ENCODE measurements at places on chromosomes 12 and 14.

GRCh38 chr14:103070971-103071542, 13.0 kb upstream of the LBHD2 start:
- no peak for DNase-seq

DNA sequence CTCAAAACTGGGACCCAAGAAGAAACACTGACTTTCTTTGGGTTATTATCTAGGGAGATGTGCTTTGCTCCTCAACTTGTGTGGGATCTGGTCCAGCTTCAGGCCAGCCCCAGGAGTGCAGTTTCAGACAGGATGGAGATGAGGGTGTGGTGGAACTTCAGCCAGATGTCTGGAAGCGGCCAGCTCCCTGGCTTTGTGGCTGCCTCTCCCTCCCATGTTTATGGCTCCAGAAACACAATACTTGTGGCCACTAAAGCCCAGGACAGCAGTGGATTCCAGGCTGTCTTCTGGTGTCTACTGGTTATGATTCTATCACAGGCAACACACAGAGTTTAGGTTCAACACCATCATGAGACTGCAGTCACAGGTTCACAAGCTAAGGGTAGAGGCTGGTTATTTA, 44.2 kb upstream of the EMP1 start:
- no peak for DNase-seq

DNA sequence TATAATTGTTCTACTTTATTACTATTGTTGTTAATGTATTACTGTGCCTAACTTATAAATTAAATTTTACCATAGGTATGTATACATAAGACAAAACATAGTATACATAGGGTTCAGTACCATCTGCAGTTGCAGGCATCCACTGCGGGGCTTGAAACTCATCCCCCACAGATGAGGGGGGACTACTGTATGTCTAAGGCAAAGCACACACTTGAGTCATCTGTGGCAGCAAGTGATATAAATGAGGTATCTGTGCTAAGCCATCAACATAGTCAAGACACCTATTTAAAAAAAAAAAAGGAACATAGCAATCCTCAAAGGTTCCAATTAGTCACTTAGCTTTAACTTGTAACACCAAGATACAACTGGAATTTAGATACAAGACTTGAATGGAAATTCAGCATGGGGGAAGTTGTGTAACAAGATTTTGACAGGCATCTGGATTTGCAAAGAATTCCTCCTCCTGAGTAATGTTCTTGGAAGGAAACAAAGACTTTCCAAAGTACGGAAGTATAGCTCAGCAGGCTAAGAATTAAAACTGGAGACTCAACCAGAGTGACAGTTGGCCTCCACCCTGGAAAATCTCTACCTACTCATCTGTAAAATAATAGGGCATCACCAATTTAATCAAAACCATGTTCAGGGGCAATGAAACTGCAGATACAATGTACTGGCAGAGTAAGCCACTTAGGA, 14.9 kb downstream of the DCAF5 start:
- DNase-seq = no peak

GRCh38 chr14:63276016-63276415, 42.7 kb downstream of the GPHB5 start:
- no peak for DNase-seq
